CD4-positive, alpha-beta memory T cell (primary cell): ENCODE measurements at places on chromosomes 2 and 18.

DNA sequence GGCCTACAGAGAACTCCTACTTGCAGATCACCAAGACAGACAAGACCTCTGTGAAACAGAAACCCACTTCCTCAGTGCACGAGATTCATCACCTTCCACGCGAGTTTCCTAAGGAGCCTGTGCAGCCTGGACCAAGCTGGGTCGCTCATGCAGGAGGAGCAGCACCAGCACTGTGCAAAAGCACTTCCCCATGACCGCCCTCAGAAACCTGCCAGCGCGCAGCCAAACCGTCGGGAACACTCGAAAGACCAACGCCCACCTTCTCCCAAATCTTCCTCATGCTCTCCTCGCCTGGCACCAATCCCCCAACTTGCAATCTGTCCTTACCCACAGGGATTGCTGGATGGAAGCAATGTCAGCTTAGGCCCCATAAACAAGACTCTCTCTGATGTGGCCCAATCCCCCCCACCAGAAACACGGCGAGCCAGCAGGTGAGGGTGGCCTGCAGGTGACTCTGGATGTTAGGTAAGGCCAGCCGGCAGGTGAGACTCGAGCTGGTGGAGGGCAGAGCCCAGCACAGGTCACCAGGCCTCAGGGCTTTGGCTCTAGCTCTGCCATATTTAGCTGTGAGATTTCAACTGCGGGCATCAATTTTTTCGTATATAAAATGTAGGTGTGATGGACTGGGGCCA lies 69.4 kb downstream of the PXDN start:
- DNase-seq = no peak

- no peak for DNase-seq
Measured at GRCh38 chr2:101820519-101820918, 123.0 kb downstream of the MAP4K4 start.

GRCh38 chr2:239369631-239370161 lies 31.1 kb downstream of the HDAC4 start:
- peak; percentile 87 for DNase-seq

DNA sequence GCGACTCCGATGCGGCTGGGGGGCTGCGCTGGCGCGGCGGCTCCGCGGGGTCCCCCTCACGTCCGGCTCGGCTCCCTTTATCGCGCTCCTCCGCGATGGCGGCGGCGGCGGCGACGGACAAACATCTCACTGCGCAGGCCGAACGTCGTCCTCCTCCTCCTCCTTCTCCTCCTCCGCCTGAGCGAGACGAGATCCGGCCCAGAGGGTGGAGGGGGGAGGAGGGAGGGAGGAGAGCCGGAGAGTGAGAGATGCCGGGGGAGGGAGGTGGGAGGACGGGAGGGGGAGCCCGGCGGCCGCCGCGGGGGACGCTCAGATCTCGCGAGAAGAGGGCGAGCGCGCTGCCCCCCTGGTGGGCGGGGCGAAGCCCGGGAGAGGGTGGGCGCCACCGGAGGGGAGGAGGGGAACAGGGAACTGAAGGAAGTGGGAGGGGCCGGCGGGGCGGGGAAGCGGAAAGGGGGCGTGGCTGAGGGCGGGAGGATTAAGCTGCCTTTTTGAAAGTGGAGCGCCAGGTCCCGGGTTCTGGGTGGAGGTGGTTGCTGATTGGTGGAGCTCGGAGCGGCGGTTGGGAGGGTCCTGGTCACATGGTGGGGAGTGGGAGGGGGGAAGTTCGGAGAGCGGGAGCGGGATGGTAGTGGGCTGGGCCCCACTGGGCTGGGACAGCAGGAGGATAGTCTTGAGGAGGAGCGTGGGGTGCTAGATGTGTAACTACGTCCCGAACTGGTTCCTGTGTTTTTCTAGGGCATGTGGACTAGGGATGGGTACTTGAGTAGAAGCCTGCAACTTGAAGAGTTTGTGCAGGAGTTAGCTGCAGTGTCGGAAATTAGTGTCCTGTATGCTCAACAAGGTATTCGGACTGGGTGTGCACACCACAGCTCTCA lies at the start of gene CUL3:
Gene CUL3 (minus strand): TSS at position 153 of the 878 bp plus-strand sequence. CDS start 354 bp downstream, outside the sequence.
- peak; percentile 99 for DNase-seq

- DNase-seq = no peak
Measured at GRCh38 chr2:181523756-181524155, 66.6 kb downstream of the ITGA4 start.

DNA sequence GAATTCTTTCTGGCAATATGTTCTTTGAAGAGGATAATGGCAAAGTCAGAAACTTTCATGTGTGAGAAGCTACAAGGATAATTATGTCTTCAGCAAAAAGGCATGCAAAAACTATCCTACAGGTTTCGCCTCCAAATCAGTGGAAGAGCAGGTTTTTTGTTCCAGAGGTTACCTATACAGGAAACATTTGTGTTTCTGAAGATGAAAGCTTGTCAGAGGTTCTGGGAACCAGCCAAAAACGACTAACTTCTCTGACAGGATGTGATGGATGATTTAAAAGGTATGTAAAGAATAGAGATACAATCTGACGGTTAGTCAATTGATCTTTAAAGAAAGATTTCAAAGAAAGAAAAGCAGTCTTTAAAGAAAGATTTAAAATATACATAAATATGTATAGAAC lies 37.6 kb downstream of the RND3 start:
- no peak for DNase-seq

- DNase-seq = no peak
Measured at GRCh38 chr18:25329783-25330182, 22.2 kb downstream of the ZNF521 start.

- no peak for DNase-seq
Measured at GRCh38 chr2:163665817-163666216, 70.0 kb downstream of the FIGN start.

DNA sequence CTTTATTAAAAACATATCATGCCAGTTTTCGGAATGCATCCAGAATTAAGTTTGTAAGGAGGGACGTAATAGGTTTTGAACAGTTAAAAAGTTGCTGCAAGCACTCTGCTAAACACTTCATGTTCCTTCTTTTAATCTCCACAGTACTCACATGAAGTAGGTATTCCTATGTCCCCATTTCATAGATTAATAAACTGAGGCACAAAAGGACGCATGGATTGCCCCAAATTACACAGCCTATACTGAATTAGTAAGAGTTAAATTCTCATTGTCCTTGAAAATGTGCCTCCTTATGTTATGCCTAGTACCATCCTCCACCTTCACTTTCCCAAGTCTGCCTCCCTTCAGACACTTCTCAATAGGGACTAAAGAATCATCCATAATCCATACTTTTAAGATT lies 358.9 kb upstream of the ATP5MC3 start:
- no peak for DNase-seq

GRCh38 chr2:15926252-15926651 lies 14.1 kb upstream of the MYCN start:
- DNase-seq = no peak

GRCh38 chr2:190465060-190465459 lies 56.9 kb downstream of the MFSD6 start:
- DNase-seq = no peak

DNA sequence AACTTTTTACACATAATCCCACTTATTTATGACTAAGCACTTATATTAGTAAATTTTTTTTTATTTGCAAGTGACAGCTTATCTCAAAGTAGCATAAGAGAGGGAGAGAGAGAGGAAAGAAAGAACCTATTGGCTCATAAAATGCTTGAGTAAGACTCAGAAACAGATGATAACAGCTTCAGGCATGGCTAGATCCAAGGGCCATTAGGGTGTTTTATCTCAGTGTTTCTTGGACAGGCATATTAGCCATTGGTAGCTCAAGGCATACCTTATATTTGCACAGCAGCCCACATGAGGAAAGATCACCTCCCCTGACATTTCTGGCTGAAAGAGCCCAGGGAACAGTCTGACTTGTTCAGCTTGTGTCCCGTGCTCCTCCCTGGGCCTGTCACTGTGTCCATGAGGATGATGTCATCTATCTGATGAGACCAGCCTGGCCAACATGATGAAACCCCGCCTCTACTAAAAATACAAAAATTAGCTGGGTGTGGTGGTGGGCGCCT lies 64.4 kb downstream of the IL1R2 start:
- DNase-seq = no peak

- DNase-seq = no peak
Measured at GRCh38 chr2:71060871-71061270, 7.6 kb upstream of the NAGK start.

- DNase-seq = no peak
Measured at GRCh38 chr2:172962082-172962481, 113.6 kb upstream of the MAP3K20 start.
